ENCODE measurements at places on chromosomes 2 and 18. TPM values are rescaled to one million over a fixed set of nuclear protein-coding genes. Genes with fewer than 3 reads are reported as not detected.

TFPI gene
- total RNA-seq, result 110 TPM

DNA sequence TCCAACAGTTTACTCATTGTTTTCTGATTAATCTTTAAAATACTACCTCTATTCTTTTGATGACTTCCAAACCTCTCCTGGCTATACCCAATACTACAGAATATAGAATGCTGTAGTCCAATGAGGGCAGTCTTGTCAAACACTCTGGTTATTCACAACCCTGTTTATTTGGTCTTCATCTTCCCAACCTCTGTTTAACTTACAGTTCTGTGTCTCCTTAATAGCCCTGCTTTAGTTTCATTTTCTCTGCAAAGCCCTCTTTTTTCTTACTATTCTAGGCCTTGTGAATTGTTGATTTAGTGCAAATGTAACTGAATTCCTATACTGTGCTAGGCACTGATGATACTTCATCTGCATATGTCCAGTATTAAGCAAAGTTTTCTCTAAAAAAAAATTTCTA lies 40.0 kb downstream of the ACVR2A start:
- peak; percentile 10 for DNase-seq

NBAS gene
- total RNA-seq, result 109 TPM

DNA sequence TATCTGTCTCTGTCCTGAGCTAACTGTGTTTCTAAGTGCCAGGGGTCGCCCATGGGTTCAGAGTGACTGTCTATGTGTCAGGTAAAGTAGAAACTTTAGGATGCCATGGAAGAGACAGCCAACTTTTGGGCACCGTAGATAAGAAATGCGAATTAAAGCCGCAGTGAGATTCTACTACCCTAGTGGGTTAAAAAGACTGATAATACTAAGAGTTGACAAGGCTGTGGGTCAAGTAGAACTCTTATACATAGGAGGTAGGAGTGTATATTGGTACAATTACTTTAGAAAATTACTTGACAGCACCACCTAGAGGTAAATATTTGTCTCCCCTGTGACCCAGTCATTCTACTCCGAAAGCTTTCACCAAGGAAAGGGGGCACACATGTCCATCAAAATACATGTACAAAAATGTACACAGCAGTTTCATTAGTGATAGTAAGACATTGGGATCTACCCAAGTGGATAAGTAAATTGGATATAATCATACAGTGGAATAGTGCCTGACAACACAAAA lies 371.3 kb downstream of the SLC4A3 start:
- DNase-seq, result no peak

DNA sequence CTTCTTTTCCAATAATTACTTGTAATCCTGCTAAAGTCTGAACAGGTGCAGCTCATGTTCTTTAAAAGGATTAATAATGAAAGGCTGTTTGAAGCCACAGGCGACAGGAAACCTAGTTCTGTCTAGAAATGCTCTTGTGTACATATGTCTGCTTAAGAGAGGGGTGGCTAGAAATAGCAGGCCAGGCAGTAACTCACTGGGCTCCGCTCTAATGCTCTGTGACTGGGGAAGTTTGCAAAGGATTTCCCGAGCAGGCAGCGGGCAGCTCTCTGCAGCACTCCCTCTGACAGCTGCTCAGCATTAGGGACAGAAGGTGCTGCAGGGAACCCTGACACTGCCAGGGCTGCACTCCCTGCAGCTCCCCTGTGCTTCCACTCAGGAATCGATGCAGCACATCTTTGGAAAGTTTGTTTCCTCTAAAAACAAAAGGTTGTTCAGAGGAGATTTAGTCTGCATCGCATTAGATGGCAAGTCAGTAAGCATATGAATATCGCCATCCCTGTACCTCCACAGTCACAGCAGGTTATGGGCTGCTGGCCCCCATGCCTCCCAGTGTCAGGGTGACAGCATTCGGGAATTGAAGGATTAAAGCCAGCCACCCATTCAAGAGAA lies 33.1 kb upstream of the TTC39C start:
- no peak for DNase-seq

GRCh38 chr2:43511199-43511598 lies 84.6 kb downstream of the THADA start:
- DNase-seq, result no peak

- DNase-seq, result peak; percentile 8
Observed at GRCh38 chr2:63465633-63466032, 122.6 kb downstream of the WDPCP start.

CNDP1 gene
- total RNA-seq, result not detected

DNA sequence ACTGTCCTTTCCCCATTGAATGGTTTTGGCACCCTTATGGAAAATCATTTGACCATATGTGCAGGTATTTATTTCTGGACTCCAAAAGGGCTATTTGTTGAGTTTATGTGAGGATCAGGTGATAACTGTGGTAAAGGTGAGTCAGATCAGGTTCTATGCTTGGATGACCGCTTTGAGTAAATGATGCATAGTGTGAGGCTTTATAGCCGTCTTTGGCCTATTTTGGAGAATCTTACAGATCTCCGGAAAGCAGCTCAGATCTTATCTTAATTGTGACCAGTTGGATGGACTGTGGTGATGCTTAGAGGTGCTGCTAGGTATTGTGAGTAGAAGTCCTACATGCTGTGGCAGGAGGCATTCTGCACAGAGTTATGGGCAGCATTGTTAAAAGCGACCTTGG lies 126.2 kb downstream of the METTL8 start:
- DNase-seq, result no peak

LAMA3 gene
- 2.6 TPM for total RNA-seq

- no peak for DNase-seq
Observed at GRCh38 chr2:24520175-24520574, 29.1 kb downstream of the NCOA1 start.

- no peak for DNase-seq
Observed at GRCh38 chr2:238688193-238689153, 159.4 kb upstream of the TWIST2 start.

SLC8A1 gene
- total RNA-seq, result 98.9 TPM

DNA sequence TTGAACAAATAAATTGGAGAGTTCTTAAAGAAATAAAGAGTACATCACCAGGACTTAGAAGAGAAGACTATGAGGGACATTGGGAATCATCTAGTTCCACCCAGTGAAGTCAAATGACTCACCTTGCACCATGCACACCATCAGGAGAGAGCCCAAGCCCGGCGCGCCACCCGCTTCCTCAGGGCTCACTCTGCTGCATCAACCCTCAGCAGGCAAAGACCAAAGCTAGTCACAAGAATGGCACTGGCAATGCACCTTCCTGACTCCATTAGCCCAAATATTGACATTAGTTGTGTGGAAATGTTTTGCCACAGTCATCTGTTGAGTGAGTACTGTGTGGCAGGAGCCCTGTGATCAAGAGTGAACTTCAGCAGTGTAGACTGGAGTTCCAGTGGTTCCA lies 7.1 kb upstream of the LYPD6B start:
- DNase-seq, result no peak

- DNase-seq, result no peak
Observed at GRCh38 chr2:105795575-105795934, 50.8 kb downstream of the NCK2 start.

HNMT gene
- 64.4 TPM for total RNA-seq

ASB1 gene
- total RNA-seq, result 21.2 TPM

DNA sequence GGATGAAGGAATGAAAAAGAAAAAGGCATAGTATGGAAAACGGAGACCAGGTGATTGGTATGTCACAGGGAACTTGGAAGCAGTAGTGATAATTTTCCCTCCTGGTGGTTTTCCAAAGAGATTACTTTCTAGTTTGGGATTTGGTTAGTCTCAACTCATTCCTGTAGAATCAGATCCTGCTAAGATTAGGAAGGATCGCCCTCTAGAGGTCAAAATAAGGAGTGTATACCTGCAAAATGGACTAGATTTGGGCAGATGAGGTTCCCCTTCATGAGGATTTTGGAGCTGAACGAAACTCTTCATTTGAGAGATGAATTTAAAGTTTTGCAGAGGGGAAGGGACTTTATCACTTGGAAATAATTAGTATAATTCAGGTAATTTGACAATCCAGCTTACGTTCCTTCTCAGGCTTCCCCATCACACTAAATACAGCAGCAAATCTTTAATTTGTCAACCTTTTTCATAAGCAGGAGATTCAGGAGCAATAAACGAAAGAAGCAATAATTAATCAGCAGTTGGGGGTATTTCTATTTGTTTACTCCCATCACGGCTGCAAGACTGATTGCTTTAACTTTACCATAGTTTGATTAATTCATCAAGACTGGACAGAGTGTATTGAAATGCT lies 65.2 kb downstream of the CCDC195 start:
- DNase-seq, result peak; percentile 65

DNA sequence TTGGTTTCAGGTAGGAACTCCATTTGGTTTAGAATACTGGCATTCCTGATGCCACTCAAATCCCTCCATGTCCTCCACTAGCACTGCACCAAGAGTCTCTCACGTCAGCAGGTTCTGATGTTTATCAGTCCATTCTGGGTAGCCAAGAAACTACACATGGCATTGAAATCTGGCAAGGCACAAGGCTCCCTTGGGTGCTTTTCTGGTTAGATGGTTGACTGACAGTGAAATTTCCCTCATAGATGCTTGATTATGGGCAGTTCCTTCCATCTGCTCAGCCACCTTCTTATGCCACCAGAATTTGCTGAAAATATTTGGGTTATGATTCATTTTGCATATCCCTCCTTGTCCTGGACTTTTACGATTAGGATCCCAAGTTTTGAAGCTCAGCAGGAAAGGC lies 32.6 kb downstream of the EDAR start:
- no peak for DNase-seq

DNA sequence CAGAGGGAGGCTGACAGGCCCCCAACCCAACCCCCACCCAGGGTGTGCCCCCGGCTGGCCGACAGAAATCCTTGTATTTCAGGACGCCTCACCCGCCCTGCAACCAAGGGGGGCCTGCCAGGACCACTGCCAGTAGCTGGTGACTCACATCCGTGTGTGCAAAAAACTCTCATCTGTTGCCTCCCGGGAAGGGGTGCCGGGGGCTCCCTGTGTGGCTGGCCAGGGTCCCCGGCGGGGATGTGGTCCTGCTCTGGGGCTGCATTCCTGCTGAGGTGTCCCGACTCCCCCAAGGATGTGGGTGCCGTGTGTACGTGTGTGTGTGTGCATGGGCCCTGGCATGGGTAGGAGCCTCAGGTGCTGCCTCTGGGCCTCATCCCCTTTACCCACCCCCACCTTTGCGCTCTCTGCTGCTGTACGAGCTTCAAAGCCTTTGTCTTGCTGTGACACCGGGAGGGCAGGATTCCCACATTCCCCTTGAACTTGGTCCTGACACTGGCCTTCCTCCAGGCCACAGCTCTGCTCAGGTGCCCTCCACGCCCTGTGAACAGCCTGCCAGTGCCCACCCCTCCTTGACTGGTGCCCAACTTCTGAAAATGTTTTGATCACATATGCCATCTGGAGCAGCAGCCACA lies 226.3 kb upstream of the HDAC4 start:
- DNase-seq, result no peak

DNA sequence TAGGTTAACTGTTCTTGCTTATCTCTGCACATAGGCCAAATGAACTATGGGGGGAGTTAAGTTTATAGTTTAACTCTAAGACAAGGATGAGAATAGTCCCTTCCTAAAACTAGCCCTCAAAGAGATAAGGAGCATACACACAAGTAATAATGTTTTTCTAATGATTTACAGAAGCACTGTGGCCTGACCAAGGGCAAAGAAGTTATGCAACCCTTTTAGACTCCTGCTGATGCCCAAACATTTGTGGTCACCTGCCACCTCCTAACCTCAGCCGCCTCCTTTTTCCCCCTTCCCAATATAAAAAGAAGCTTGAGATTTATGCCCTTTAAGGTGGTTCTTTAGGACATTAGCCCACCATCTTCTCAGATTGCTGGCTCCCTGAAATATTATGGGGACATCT lies 357.7 kb downstream of the ALK start:
- DNase-seq, result no peak

IL36B gene
- not detected for total RNA-seq

DNA sequence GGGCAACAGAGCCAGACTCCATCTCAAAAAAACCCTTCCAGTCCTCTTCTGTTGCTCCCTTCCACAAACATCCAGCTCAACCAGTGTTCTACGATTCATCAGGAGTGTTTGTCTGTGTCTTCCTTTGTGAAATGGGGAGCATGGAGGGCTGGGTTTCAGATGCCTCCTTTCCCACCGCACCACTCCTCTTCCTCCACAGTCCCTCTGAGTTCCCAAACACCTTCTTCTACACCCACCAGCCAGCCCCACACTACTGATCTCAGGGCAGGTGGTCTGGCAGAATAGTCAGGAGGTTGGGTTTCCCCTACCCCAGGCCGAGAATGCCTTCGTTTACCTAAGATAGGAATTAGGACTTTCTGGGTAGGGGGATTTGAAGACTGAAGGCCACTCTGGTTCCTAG lies 36.9 kb downstream of the NGEF start:
- DNase-seq, result no peak

GRCh38 chr2:103986001-103986400 lies 867.9 kb upstream of the POU3F3 start:
- no peak for DNase-seq

ITPRIPL1 gene
- total RNA-seq, result 3.2 TPM

DNA sequence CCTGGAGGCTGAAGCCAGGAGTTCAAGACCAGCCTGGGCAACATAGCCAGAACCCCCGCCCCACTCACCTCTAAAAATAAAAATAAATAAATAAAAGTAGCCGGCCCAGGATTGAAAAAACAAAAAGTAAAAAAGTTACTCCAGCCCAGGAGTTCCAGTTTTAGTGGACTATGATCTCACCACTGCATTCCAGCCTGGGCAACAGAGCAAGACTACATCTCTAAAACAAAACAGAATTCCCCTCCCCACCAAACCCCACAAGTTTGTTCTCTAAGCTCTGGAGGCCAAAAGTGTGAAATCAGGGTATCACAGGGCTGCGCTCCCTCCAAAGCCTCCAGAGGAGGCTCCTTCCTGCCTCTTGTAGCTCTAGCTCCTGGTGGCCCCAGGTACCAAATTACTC lies 1.7 kb downstream of the D2HGDH start:
- DNase-seq, result no peak

ABCB11 gene
- total RNA-seq, result under 0.01 TPM

- DNase-seq, result no peak
Observed at GRCh38 chr2:190717306-190717705, 68.4 kb downstream of the NAB1 start.

GRCh38 chr2:215742021-215742420 lies 271.3 kb downstream of the MREG start:
- no peak for DNase-seq

ALPG gene
- not detected for total RNA-seq

Measured in fibroblast of villous mesenchyme (primary cell).